Stimulated activated CD4-positive, alpha-beta T cell treated with anti-CD3 and anti-CD28 coated beads, TNF-alpha, amount 100 ng/mL, for 24 hours (primary cell): ENCODE measurements at places on chromosomes 12 and 14.

GRCh38 chr12:112130441-112130998 lies 5.2 kb downstream of the TRAFD1 start:
- DNase-seq: no peak

DNA sequence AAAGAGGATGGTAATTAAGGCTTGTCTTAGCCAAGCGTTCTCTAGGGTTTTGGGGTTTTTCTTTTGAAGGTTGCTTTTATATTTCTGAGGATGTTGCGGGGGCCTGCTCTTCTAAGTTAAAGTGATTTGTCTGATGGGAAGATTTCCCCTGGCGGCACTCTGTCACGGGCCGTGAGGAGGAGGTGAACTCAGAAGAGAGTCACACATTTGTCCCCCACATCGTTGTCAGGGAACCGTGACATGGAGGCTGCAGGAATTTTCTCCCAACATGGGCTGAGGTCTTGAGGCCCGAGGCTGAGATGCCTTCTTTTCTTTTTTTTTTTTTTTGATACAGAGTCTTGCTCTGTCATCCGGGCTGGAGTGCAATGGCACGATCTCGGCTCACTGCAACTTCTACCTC lies 71.5 kb downstream of the ADGRD1 start:
- no peak for DNase-seq

DNA sequence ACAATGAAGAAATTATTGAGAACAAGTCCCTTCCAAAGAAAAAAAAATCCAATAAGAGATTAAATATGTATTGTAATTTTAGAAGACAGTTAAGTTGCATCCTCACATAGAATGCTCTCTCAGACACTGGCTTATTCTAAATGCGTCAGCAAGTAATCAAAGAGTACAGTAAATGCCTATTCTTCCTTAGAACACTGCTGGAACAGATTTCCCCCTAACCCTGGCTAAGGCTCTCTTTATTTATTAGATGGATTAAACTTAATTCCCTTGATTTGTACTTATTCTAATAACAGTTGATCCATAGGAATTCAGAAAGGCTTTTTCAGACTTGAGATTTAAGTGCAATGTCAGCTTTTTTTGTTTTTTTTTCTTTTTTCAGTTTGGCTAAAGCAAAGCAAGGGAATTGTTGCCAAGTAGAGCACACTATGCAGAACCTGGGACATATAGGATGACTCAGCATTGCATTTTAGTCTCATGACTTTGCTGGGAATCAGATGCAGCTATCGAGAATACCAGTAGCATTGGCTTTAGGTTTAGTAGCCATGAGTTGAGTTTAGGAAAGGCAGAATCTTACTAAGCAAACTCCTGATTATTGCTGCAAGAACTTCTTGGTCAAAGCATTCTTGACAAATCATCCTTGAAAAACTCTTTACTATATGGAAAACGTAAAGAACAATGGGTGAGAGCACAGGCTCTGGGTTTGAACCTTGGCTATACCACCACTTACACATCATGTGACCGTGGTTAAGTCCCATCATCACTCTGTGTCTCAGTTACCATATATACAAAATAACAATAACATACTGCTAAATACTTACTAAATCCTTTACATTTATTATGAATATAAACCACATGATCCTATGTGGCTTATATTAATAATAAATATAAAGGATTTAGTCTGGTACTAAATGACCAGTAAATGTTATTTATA lies 26.7 kb downstream of the MED21 start:
- no peak for DNase-seq

DNA sequence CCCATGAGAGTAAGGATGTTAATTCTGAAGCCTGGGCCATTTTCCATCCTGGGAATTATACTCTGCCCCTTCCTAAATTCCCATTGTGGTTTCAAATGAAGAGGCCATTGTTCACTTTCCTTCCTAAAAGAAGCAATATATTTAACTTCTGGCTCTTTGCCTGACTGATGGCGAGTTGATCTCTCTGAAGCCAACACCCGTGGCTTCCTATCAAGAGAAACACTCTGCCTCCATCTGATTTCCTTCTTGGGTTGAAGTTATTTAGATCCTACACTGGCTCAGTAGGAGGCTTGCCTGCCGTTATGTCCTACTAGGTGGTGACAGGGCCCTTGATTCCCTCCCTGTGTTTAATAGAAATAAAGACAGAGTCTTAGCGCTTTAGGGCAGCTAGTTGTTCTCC lies 97.4 kb downstream of the PRKCH start:
- DNase-seq: no peak

DNA sequence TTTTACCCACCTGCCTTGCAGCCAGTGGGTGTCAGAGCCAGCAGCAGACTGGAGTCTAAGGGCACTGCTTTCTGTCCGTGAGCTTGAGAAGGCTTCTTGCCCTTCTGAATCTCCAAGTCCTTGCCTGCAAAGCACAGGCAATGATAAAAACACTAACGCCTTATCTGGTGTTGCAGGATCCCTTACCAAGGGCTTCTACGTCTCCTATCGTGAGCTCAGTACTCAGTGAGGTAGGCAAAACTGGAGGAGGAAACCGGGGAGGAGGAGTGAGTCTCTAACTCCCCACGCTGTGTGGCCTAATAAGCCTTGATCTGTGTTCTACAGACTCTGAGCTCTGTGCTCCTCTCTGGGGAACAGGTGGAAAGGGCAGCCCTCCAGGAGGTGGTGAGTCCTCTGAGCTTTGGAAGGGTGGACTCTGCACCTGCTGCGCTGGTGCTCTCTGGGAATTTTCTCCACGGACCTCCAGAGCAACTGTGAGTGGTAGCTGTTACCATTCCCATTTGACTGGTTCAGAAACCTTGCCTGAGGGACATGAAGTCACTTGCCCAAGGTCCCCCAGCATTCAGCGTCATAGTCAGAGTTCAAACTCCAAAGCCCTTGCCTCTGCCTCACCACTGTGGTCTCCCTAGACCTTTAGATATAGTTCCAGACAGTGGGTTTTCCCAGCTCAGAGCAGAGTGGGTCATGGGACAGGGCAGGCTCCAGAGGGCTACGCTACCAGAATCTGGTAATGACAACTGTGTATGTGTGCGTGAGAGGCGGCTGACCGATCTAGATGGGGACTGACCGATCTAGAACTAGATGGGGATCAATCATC lies 7.0 kb upstream of the MARK3 start:
- no peak for DNase-seq

DNA sequence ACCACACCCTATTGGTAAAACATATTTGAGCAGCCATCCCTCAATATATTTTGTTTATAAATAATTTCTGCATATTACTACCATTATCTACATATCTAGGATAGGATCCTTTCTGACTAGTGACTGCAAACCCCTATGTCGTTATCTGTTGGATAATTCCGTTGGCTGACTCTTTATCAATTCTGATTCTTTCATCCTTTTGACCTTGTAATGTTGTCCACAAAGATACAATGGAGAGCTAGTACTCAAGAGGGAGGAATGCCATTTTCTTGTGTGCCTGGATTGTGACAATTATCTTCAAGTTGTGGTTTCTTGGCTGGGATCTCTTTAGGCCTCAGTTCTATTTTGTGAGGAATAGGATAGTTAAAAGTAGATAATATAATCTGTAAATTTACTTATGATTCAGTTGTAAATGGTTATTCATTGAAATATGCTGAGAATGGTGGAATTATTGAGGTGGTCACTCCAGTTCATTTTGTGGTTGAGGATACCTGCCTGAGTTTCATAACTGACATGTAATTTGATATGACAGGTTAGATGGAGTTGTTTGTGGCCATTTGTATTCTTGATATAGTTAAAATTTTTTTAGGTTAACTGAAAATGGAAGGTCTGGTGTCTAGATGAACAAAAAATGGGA lies 10.1 kb downstream of the CHST11 start:
- DNase-seq: no peak

GRCh38 chr12:59833408-59833807 lies 237.6 kb downstream of the SLC16A7 start:
- DNase-seq: no peak

DNA sequence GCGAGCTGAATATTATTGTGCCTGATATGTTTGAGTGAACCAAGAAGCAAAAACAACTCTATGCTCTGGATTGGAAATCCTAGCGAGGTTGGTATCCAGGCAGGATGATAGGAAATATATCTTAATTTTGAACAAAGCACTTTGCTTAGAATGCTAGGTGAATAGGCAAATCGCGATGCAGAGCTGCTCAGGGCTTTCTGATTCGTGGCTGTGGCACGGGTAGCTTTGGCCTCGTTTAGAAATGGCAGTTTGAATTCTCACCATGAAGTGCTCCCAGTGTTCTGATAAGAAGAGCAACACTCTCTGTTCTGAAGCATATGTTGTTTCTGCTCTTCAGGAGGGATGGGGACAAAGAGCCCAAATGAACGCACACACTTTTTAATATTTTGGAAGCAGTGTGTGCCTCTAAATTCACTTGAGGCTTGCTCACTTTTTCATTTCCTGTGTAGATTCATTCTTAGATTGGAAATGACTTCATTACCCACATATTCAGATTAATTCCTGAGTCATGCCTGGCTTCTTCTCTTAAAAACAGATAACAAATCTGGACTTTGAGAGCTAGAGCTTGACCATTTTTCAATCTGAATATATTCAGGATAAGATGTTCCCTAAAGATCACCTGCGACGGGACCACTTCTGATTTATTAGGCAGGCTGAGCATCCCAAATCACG lies 200.9 kb downstream of the RPAP3 start:
- no peak for DNase-seq

- DNase-seq: no peak
These were observed 192.4 kb downstream of the PELI2 start for GRCh38 chr14:56310643-56311042.

DNA sequence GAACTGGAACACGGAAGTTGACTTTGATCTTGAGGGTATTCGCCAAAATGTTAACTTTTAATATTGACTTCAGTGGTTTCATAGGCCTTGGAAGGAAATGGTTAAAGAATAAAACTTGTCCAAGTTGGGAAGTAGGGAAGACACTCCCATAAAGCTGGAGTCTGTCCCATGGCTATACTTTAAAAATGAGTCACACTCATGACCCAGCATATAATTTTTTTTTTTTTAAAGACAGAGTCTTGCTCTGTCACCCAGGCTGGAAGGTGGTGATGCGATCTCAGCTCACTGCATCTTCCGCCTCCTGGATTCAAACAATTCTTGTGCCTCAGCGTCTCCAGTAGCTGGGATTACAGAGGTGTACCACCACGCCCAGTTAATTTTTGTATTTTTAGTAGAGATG lies 19.6 kb downstream of the TMPRSS12 start:
- DNase-seq: no peak

DNA sequence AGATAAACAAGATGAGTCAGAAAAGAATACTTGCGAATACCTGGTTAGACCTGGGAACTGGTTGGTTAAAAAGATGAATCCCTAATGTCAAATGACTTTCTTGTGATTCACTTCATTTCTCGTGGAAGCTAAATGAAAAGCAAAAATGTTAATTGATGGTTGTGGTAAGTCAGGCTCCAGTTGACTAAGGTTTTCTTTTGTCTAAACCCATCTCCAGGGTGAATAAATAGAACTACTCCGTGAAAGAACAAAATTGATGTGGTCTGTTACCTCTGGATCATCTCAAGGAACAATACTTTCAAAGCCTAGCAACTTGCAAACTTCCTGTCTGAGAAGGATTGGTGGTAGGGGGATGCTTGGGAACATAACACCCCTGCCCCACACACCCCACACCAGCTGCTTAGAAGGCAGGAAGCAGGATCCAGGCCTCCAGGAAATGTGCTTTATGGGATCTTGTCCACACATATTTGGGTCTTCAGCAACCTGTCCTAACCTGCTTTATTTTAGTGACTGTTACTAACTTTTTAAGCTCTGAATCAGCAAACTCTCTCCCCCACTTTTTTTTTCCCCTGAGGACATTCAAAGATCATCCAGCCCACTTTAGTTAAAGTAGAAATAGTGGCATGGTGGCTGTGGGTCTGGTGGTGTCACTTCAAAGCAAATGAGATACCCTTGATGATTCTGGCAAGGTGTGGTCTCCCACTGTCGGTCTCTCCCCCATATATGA lies 60.4 kb upstream of the PTHLH start:
- DNase-seq: no peak

- DNase-seq: no peak
These were observed 90.0 kb downstream of the PPM1H start for GRCh38 chr12:62844915-62845314.

- DNase-seq: no peak
These were observed 206.0 kb upstream of the DIO3 start for GRCh38 chr14:101355284-101355683.

DNA sequence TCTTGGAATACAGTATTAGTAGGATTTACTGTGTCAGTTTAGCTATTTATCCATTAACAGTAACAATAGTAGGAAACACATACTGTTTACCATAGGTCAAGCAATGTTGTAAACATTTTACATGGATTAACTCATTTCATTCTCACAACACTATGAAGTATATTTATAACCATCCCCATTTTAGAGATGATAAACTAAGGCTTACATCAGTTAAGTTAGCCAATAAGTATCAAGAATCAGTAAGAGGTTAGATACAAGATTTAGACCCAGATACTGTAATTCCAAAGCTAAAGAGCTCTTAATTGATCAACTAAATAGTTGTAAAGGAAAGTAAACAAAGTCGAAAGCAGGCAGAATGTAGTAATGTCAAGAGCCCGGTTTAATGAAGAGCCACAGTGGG lies 1.1 kb downstream of the SYNJ2BP start:
- DNase-seq: no peak

DNA sequence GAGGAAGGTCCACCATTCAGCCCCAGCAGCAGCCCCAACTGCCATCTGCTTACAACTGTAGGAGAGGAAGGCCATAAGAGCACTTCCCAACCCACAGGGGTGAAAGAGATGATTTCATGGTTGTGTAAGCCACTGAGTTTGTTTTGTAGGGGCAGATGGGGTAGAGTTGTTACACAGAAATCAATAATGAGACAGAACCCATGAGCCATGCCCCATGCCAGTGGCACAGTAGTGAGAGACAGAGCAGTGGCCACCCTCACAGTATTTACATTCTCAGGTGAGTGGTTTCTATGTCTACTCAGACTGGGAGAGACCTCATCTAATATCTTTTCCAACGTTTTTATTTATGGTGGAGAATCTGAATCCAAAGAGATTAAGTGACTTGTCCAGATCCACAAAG lies 68.6 kb downstream of the NUAK1 start:
- DNase-seq: no peak

GRCh38 chr12:25585021-25585523 lies 32.0 kb upstream of the LMNTD1 start:
- no peak for DNase-seq

GRCh38 chr12:75585330-75585729 lies 73.9 kb upstream of the KRR1 start:
- no peak for DNase-seq

GRCh38 chr14:92074555-92074954 lies 31.8 kb downstream of the ATXN3 start:
- DNase-seq: no peak

DNA sequence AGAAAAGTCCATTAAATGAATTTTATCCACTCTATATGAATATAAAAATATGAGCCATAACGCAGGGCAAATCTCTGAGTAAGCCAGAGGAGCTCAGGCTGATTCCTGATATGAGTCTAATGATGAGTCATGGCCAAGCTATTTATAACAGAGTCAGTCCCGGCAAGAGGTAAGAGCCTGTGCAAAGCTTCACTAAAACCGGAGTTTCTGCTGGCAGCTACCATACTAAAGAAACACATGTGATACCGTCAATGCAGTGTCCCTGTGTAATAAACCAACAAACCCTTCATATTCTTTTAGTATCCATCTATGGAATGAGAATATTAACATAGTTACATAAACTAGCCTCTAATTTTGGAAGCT lies 319.4 kb downstream of the KCNC2 start:
- DNase-seq: no peak

GRCh38 chr12:15834575-15834974 lies 45.4 kb upstream of the EPS8 start:
- DNase-seq: no peak

- DNase-seq: no peak
These were observed 35.2 kb downstream of the CDC42BPB start for GRCh38 chr14:103022002-103022684.

GRCh38 chr12:47286676-47287075 lies 206.9 kb upstream of the AMIGO2 start:
- no peak for DNase-seq
